ENCODE measurements at places on chromosomes 1 and 21.

GRCh38 chr1:36251794-36252481, 27.7 kb downstream of the THRAP3 start:
- no peak for DNase-seq

GRCh38 chr1:228297822-228298221, 90.0 kb downstream of the OBSCN start:
- no peak for DNase-seq

- no peak for DNase-seq
Observed at GRCh38 chr1:14265495-14265894, 333.0 kb upstream of the KAZN start.

DNA sequence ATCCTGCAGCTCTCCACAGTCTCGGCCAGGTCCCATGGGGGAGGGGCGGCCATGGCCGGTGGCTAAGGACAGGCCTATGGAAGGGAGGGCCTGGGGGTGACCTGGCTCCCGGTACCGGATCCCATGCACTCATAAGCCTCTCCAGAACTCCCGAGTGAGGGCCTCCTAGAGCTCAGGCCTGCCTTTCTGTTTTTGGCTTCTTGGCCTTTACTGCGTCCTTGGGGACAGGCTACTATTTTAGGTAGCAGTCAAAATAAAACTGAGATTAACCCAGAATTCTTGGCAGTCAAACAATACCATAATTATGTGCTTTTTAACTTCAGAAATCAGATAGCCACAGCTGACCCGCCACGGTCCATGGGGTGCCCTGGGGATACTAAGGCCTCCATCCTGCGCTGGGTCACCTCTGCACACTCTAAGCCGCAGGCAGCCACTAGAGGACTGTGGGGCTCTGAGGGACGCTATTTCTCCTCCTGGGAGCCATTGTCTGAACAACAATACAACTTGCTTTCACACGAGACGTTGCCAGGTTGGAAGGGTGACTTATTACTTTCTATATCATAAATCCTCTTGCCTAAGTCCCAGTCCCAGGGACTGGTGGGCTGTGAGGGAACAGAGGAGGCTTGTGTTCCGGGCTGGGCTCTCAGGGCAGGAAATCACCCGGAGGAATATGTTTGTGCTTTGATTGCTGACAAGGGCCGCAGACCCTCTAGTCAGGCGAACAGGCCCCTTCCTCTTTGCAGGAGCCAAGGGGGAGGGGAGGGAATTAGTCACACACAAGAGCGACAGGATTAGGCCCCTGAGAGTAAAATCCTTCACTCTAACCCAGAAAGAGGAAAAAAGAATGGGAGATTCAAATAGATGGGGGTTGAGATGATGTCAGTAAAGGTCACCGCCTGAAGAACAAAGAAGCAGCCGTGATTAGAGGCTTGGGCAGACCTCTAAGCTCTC, 40.7 kb upstream of the BCAR3 start:
- DNase-seq, result no peak

All from hematopoietic multipotent progenitor cell treated with erythropoietin and hydrocortisone succinate and interleukin-3 and kit ligand, for 6 days (in vitro differentiated cells).